Activated naive CD8-positive, alpha-beta T cell treated with anti-CD3 and anti-CD28 coated beads for 36 hours (primary cell): ENCODE measurements at places on chromosomes 1 and 21.
A peak's percentile ranks its signal among the peaks of the same experiment; 100 is the strongest.

DNA sequence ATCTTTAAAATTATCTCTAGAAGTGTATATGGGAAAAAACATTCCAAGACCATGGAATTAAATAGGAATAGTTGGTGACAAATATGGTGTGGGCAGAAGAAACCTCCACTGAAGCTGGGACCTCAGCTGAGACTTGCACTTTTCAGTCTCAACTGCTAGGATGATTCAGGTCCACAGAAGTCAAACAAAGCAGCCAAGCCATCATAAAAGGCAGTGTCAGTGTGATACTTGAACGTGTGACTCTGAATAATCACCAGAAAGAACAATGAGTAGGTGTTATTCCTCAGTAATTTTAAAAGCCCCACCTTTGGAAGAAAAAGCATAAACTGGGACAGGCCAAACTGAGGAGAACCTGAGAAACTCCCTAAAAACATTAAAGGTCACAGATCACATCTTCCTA lies 90.7 kb downstream of the ZNF281 start:
- DNase-seq = no peak

GRCh38 chr1:24266398-24266941 lies 52.7 kb upstream of the GRHL3 start:
- DNase-seq = no peak

DNA sequence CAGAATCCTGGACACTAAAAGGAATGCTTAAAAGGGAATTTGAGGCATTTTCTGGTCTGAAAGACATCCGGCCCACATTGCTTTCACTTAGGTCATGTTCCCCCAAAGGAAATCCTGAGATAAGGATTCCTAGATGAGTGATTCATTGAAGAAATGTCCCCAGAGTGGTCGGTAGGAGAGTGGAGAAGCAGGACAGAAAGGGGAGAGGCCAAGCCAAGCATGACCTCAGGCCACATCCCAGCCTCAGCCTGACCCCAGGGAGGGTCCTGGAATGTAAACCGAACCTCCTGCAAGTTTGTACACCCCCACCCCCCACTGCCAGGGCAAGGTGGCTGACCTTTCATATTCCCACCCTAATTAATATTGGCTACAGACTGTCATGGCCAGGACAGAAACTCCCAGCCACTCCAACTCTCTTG lies 16.6 kb downstream of the HIVEP3 start:
- no peak for DNase-seq

DNA sequence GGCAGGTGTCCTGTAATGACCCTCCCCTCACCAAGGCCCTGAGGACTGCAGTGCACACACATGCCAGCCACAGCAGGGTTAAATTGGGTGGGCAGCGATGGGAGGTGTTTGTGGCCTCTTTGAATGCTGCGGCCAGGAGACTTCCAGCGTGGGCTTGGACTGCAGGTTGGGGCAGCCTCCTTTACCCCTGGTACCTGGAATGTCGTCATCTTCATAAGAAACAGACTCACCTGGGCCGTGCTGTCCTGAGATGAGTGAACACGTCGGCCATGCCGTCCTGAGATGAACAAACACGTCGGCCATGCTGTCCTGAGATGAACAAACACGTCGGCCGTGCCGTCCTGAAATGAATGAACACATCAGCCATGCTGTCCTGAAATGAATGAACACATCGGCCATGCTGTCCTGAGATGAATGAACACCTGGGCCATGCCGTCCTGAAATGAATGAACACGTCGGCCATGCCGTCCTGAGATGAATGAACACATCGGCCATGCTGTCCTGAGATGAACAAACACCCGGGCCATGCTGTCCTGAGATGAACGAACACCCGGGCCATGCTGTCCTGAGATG lies 50.1 kb upstream of the COL6A1 start:
- no peak for DNase-seq

DNA sequence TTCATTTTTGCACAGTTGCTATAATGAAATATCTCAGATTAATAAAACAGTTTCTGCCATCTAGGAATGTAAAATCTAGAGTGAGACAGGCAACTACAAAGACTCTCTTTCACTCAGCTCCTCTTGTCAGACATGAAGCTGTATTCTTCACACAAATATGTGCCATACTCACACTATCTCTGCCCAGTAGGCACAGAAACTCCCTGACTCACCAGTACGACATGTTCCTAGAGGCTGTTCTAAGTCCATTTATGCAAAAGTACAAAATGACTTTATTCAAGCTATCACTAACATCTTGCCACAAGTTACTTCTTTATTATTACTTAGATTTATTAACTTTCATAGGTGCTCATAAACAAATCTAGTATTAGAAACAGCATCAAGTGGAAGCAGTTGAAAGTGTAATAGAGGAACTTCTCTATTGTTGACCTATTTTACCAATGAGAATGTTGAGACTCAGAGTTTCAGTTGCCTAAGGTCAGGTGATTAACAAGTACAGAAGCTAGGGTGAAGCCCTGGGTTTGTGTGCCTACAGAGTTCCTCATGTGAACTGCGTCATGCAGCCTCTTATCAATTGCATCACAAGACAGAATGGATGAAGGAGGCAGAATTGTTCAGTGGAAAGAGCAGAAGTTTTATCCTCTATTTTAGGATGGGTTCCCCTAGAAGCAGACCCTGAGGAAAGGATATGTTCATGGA lies 98.9 kb downstream of the RGS2 start:
- DNase-seq = no peak

DNA sequence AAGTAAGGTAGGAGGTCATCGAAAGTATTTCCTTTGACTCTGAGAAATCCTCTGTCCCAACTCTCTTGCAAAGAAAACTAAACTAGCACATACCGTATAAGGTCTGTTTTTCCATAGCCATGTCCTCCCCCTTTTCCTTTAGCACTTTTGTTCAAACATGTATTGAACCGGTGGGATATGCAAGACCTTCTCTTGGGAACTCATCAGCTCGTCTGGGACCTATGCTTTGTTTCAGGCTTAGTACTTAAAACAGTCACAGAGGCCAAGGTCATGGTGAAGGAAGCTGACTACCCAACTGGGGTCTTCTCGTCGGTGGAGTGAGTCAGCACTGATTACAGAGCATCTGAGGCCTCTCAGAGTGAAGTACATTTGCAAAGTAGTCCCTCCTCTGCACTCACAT lies 185.0 kb downstream of the ZBTB18 start:
- DNase-seq = no peak

- DNase-seq = no peak
Observed at GRCh38 chr1:29708796-29709703, 472.7 kb downstream of the PTPRU start.

DNA sequence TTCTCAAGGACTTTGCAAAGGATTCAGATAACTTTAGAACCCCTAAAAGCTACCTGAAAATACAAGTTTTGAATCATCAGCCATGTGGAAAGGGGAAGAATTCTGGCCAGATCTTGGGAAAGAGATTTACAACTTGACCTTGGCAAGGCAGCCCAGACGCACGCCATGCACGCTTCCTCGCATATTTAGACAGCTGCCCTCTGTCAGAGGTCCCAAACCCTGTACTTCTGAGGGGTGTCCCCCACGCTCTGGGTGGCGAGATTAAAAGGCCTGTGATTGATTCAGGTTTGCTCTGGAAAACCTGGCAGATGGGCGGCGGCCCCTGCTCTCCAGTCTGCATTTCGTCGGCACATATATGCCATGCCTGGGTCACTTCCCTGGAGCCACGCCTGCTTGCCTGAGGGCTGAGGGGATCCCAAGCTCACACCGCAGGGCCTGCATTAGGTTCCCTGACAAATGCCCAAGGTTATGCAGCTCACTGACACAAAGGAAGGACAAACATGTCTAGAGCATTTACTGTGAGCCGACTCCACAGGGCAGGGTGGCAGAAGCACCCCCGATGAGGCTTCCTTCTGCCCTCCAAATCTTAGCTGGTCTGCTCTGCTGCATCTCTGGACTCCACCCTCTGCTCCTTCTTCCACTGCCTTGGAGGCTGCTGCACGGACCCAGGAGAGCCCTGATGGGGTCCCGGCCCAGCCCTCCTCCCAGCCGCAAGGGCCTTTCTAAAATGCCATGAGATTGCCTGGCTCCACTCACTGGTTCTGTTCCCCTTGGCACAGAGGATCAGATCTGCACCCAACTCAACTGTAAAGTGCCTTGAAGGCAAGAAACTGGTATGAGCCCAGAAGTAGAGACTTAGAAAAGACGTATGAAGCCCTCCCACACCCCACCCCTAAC lies 103.9 kb downstream of the BCAR3 start:
- no peak for DNase-seq

DNA sequence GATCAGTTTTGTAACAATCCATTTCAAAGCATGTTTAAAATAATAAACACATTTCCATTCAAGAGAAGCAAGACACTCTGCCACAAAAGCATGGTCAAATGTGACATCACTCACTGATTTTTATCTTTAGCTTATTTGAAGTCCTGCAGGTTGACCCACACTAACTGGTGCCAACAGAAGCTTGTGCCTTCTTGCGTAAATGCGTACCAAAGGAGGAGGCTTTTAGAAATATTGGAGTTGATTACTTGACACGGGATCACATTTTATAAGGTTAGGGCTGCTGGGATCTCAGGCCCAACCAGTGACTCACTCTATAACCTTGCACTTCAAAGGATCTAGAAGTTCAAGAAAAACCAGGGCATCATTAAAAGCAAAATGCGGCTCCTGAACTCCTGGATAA lies 203.6 kb downstream of the PCP4 start:
- DNase-seq = no peak

DNA sequence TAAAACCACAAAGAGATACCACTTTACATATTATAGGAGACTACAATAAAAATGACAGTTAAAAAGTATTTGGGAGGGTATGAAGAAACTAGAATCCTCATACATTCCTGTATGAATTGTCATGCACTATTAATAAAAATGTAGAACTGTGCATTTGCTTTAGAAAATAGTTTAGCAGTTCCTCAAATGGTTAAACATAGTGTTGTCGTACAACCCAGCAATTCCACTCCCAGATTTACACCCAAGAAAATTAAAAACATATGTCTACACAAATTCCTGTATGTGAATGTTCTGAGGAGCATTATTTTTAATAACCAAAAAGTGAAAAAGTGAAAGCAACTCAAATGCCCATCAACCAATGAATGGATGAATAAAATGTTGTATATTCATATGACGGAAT lies 23.1 kb upstream of the PDE4B start:
- no peak for DNase-seq

- no peak for DNase-seq
Observed at GRCh38 chr1:226717256-226717909, 21.7 kb downstream of the ITPKB start.

GRCh38 chr1:182599339-182599738 lies 4.8 kb downstream of the RGS16 start:
- DNase-seq = peak; percentile 46

- DNase-seq = no peak
Observed at GRCh38 chr1:230469271-230469670, 43.1 kb upstream of the PGBD5 start.

GRCh38 chr1:96967311-96967710 lies 245.7 kb downstream of the PTBP2 start:
- no peak for DNase-seq

GRCh38 chr1:244350027-244350426 lies 101.7 kb downstream of the ADSS2 start:
- no peak for DNase-seq

DNA sequence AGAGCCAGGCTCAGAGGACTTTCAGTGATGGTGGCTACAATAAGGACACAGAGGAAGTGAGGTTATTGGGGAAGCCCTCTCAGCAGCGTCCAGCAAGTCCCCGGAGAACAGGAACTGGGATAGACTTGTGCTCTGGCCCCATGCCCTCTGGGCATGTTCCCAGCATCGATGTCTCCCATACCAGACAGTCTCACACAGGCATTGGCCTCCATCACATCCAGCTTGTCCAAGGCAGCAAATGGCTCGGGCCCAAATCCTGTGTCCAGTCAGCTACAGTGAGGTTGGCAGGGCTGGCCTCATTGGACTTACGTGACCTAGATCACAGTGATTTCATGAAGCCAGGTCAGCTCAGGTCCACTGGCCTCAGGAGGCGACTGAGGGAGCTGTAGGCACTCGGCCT lies 19.6 kb upstream of the TMEM54 start:
- no peak for DNase-seq

- no peak for DNase-seq
Observed at GRCh38 chr21:17498586-17498985, 14.3 kb upstream of the CXADR start.
